ENCODE measurements at places on chromosomes 3 and 15.

DNA sequence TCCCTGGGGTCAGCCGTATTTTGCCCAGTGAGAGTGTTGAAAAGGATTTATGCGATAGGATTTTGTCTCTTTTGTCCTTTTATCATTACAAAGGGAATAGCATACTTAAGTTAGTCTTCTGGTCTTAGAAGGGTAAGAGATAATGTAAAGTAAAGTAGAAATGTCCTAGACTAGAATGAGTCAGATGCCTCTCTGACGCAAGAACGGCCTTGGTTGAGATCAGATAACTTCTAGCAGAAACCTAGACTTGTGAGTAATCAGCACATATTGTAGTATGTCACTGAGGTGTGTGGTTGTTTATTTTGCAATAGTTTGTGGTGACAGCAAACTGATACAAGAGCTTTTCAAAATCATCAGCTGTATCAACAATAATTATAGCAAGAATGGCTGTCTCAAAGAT is 866.1 kb downstream of the NSUN3 start:
- DNase-seq, result no peak

DNA sequence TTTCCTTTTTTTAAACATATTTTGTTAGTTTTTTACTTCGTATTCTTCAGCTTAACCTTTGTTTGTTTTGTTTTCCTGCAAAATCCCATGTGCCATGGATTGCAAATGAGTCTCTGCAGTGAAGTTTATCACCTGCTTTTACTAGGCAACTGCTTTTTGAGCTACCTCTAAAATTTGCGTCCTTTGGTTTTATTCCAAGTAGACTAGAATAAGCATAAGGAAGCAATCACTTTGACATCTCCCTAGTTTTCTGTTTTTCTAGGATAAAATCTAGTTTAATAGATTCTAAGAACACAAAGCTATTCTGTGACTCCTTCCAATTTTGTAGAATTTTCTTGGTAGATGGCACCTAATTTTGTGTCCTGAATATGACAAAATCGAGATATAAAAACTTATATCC is 1059.2 kb downstream of the OTOL1 start:
- no peak for DNase-seq

DNA sequence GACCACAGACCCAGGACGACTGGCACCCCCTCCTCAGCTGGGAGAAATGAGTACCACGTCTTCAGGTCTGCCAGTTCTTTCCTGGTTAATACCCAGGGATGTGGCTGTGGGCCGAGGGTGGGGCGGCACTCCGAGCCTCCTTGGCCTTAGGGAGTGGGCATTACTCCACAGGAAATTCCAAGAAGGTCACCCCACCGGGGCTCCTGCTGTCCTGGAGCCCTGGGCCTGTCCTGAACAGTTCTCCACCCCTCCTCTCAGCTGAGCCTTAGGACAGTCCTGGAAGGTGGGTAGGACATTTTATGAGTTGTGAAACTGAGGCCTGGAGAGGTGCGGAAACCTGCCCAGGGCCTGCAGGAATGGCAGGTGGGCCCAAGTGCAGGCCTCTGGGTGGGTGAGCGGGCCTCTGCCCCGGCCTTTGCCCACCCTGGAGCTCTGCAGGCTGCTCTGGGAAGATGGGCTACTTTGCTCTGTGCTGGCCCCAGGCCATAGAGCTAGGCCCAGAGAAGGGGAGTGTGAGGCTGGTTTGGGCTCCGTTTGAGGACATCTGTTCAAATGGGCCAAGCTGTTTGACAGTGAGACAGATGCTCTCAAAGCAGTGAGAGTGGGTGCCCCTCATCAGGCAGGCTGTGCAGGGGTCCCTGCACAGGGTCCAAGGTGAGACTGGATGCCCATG is 103.1 kb downstream of the TMEM266 start:
- no peak for DNase-seq

DNA sequence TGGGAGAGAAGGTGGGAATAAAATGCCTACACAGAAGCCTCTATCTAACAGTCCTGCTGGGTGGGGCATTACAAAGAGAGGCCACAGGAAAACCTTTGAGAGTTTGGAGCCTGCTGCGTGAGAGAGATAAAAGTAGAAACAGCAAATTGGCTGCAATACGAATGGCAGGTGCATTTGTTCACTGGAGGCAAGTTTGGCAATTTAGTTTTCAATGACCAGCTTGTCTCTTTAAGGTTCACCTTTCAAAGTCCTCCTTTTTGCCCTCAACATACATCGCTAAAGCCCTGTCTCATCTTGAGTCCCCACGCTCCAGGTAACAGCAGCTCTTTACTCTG is 405.7 kb downstream of the LSAMP start:
- no peak for DNase-seq

- DNase-seq, result no peak
Measured at GRCh38 chr3:151875759-151876158, 2.3 kb downstream of the SUCNR1 start.

DNA sequence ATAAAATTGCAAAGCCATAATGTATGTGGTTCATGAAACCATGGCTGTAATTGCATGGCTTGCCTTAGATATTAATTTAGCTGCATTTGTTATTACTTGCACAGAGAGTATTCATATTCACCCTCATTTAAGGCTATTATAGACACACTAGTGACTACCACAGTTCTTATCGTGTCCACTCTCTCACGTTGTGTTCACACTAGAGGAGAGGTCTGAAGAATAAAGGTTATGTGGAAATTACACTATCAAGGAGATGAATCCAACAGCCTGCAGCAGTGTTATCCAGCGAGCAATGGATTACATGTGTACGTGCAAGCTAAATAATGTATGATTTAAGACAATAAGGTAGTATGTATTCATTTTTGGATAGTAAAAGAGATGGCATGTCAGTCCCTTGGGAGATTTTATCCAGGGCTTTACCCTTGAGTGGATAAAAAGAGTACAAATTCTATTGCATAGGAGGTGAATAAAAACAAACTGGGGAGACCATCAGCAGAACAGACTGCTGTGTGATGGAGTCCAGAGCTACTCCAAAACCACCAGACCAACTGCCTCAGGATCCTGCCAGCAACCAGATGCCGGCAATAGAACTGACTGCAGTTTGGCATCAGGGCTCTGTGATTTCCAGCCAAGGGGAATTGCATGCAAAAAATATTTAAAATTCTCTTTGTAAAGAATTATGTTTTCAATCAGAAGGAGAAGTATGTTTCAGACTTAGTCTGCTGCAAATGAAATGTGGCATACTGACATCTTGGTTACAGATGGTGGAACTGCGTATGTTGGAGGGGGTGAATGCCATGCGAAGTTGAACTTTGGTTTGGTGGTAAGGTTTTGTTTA is 146.6 kb downstream of the RBMS3 start:
- no peak for DNase-seq

- no peak for DNase-seq
Measured at GRCh38 chr15:60935130-60935529, 294.0 kb downstream of the RORA start.

Data from cortex of kidney (tissue), 1 donor.